ENCODE measurements at places on chromosomes 4 and X. TPM values are rescaled to one million over a fixed set of nuclear protein-coding genes. Genes with fewer than 3 reads are reported as not detected.

The SLC26A1 gene
- total RNA-seq: 0.77 TPM

The F8A1 gene
- 39.2 TPM for total RNA-seq

- DNase-seq: no peak
- H3K27me3 ChIP-seq: no peaks in the 10 kb centered on the region
- no peak overlapping the region for H3K27ac ChIP-seq
- no peaks in the 10 kb centered on the region for H3K4me1 ChIP-seq
- no peak overlapping the region for H3K4me3 ChIP-seq
- no peaks in the 10 kb centered on the region for H3K36me3 ChIP-seq
Measured at GRCh38 chr4:134421734-134422133, 220.1 kb upstream of the PABPC4L start.

DNA sequence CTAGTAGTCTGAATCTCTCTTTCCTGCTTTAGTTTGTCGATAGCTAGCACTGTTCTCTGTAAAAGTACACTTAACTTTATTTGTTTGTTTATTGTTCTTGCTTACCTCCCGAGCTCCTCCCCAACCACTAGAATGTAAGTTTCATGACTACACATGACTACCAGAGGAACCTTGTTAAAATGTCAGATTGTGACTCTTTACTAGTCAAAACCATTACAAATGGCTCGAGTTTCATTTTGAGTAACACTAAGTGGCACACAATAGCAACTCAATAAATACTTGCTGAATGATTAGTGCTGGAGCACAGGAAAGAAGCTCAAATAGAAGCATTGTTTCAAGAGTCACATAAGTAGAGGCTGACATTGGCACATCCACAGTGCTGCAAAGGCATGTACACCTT is 116.1 kb downstream of the MAPK10 start:
- no peaks in the 10 kb centered on the region for H3K4me1 ChIP-seq
- H3K27me3 ChIP-seq: no peaks in the 10 kb centered on the region
- H3K36me3 ChIP-seq: no peaks in the 10 kb centered on the region
- no peak overlapping the region for H3K27ac ChIP-seq
- no peak overlapping the region for H3K4me3 ChIP-seq
- DNase-seq: no peak

- no peaks in the 10 kb centered on the region for H3K27me3 ChIP-seq
- no peak overlapping the region for H3K4me3 ChIP-seq
- H3K4me1 ChIP-seq: peaks cover 21% of the 10 kb centered on the region
- H3K36me3 ChIP-seq: no peaks in the 10 kb centered on the region
- peak; percentile 81 for DNase-seq
- peak overlapping the region; percentile 42 for H3K27ac ChIP-seq
Measured at GRCh38 chr4:87025614-87026041, 90.8 kb downstream of the AFF1 start.

- no peaks in the 10 kb centered on the region for H3K4me1 ChIP-seq
- no peaks in the 10 kb centered on the region for H3K27me3 ChIP-seq
- H3K27ac ChIP-seq: no peak overlapping the region
- H3K36me3 ChIP-seq: no peaks in the 10 kb centered on the region
- H3K4me3 ChIP-seq: no peak overlapping the region
- DNase-seq: no peak
Measured at GRCh38 chrX:11273544-11273943, 19.7 kb upstream of the AMELX start.

The AFAP1 gene
- total RNA-seq: 43.9 TPM

The COQ2 gene
- 28.3 TPM for total RNA-seq

DNA sequence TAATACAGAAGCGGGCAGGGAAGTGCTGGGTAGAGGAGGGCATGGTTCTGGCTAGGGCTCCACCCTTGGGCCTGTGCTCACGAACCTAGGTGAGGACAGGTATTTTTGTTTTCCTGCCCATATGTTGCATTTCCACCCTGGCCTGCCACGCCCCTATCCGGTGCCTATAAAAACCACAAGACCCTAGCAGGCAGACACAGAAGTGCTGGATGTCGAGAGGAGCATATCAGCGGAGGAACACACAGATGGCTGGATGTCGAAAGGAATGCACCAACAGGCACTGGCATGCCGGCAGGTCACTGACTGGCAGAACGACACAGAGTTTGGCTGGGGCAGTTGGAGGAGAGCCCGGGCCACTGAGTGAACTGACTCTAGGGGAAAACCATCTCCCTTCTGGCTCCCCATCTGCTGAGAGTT is 316.6 kb upstream of the BOD1L1 start:
- H3K27me3 ChIP-seq: no peaks in the 10 kb centered on the region
- H3K27ac ChIP-seq: no peak overlapping the region
- no peaks in the 10 kb centered on the region for H3K36me3 ChIP-seq
- no peaks in the 10 kb centered on the region for H3K4me1 ChIP-seq
- no peak overlapping the region for H3K4me3 ChIP-seq
- DNase-seq: no peak

- H3K4me1 ChIP-seq: no peaks in the 10 kb centered on the region
- no peaks in the 10 kb centered on the region for H3K36me3 ChIP-seq
- H3K27me3 ChIP-seq: no peaks in the 10 kb centered on the region
- no peak overlapping the region for H3K27ac ChIP-seq
Measured at GRCh38 chrX:34144246-34144645, 12.1 kb upstream of the FAM47A start.

- H3K27me3 ChIP-seq: no peaks in the 10 kb centered on the region
- no peak for DNase-seq
- H3K36me3 ChIP-seq: no peaks in the 10 kb centered on the region
- H3K4me3 ChIP-seq: no peak overlapping the region
Measured at GRCh38 chr4:61485056-61485455, 284.9 kb downstream of the ADGRL3 start.

The AWAT2 gene
- total RNA-seq: not detected

Data from colonic mucosa (tissue), 4 donors.